Adipocyte (in vitro differentiated cells): ENCODE measurements at places on chromosomes 7 and 10.
A peak's percentile ranks its signal among the peaks of the same experiment; 100 is the strongest.

GRCh38 chr7:123749537-123749857 is 694 bp upstream of the WASL start:
- DNase-seq = peak; percentile 91

DNA sequence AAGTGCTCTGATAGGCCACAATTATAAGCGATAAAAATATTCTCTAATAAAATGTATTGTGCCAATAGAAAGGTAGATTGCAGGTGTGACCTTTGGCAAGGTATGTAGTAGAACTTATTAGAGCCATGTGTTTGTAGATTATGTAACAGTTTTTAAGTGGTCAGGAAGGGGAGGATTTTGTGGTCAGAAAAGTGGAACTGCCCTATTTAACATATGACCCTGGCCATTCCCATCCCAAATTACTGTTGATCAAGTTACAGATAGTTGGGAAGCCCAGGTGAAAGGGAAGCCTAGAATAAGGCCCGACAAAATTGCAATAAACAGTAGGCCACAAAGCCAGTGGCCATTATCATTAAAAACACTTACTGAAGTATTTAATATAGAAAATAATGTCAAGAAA is 89.2 kb downstream of the SPAG6 start:
- DNase-seq = no peak

- DNase-seq = no peak
These were observed 739.9 kb downstream of the REEP3 start for GRCh38 chr10:64261092-64261491.

GRCh38 chr7:7114575-7115291 is 67.6 kb upstream of the C1GALT1 start:
- peak; percentile 31 for DNase-seq

GRCh38 chr7:48011323-48011722 is 17.6 kb downstream of the SUN3 start:
- DNase-seq = no peak

DNA sequence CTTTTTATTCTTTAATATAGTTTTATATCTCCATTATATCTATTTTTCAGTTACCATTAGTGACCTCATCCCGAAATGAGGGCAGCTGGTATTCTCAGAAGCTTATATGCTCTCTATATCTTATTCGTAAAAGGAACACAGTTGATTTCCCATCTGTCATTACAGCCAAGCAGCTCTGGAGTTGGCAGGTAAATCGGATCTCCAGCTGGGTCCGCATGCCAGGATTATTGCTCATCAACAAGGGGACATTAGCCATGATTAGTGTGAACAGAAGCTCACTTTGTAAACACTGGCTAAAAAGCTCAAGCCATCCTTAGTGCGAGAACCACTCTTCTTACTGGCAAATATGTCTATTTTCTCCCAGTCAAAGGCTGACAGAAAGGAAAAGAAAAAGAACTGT is 180.3 kb downstream of the NPSR1 start:
- no peak for DNase-seq

- no peak for DNase-seq
These were observed 41.8 kb downstream of the SPDYE5 start for GRCh38 chr7:75533926-75534325.

GRCh38 chr7:99505324-99505662 is 831 bp downstream of the ZKSCAN5 start:
- no peak for DNase-seq

DNA sequence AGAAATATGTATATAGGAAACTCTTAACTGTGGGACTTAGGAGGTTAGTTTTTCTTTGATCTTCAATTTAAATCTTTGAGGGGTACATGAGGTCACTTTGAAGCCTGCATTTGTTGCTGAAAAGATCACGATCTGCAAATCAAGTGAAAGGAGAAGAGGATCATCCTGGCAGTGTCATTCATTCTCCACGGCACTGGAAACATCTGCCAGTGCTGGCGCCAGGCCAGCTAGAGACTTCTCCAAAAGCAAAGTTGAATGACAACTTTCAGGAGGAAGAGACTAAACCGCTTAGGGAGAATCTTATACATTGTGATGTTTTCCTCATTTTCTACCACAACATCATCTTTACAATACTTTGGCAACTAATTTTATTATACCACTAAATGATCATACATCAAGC is 42.5 kb downstream of the MRC1 start:
- DNase-seq = no peak
